NAMALWA (cell line): ENCODE measurements at places on chromosomes 5 and 9.

- peak; percentile 6 for DNase-seq
Observed at GRCh38 chr5:127961006-127961762, 122.4 kb upstream of the SLC12A2 start.

DNA sequence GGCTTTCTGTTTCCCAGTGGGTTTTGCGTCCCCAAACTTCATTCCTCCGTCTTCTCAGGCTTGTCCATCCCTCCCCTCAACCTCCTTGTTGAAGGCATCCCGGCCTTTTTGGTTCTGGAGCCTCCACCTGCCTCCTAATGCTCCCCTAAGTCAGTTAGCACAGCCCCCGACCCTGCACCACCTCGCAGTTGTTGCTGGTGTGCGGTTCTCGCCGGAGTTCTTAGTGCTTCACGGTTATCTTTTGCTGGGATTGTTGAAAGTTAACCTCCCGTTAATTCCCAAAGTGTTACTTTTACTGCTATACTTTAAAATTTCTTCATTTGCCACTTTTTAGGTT lies 447 bp downstream of the UBLCP1 start:
- DNase-seq, result no peak

GRCh38 chr9:91212596-91213243 lies 149.0 kb downstream of the AUH start:
- DNase-seq, result no peak

- no peak for DNase-seq
Observed at GRCh38 chr5:68225911-68226545, 10.5 kb downstream of the PIK3R1 start.

DNA sequence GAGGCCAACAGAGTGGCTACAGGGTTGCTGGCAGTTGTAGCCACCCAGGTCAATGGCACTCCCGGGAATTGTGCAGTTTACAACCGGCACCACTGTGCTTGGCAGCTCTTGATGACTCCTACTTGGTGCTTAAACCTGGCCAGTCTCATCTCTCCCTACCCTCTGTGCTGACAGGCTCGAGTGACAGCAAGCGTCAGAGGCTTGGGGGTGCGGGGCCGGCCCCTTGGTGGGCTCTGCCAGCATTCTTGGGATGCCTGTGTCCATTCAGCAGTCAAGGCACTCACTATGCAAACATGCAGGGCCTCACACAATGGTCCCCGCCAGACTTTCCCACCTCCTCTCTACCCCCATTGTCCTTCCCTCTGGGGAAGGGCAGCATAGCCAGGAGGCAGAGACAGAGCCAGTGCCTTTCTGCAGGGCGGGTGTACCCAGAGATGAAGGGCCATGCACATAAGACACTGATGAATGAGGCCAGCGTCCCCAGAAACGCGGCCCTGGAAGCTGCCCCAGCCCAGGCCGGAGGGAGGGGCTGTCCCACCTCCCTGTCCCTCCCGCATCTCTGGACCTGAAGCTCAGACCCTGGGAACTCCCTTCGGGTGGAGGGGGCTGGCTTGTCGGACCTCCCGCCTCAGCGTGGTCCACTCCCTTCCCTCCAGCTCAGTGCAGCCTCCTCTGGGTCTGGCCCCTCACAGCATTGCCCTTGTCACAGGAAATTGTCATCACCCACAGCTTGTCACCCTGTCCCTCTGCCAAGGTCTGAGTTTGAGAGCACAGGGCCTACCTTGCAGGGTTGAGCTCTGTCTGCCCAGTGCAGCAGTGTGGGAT lies 26.4 kb upstream of the NOTCH1 start:
- DNase-seq, result no peak

DNA sequence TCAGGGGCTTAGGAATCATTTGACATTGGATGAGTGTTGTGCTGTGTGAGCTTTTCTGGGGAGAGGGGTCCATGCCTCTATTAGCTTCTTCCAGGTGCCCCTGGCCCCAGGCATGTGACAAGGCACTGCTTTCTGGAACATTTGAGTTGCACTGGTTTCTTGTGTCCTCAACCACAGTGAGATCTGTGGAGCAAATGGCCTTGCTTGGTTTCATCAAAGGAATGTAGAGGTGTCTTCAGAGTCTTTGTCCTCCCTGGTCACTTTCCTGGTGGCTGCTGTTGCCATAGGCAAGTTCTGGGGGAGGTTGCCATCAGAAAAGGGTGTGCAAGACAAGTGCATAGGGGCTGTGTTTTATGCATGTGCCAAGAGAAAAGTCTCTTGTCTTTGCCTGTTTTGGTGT lies 157.5 kb downstream of the MACROH2A1 start:
- DNase-seq, result no peak

GRCh38 chr5:179610903-179611265 lies 12.6 kb downstream of the HNRNPH1 start:
- peak; percentile 50 for DNase-seq

GRCh38 chr5:178288401-178289368 lies 56.1 kb upstream of the PHYKPL start:
- no peak for DNase-seq

- DNase-seq, result no peak
Observed at GRCh38 chr9:132184124-132184523, 22.3 kb downstream of the NTNG2 start.

GRCh38 chr5:147400881-147401280 lies 109.0 kb downstream of the DPYSL3 start:
- DNase-seq, result no peak

GRCh38 chr9:96782235-96782634 lies 4.3 kb upstream of the ZNF510 start:
- DNase-seq, result no peak

- DNase-seq, result no peak
Observed at GRCh38 chr9:26301659-26302058, 590.9 kb downstream of the CAAP1 start.

DNA sequence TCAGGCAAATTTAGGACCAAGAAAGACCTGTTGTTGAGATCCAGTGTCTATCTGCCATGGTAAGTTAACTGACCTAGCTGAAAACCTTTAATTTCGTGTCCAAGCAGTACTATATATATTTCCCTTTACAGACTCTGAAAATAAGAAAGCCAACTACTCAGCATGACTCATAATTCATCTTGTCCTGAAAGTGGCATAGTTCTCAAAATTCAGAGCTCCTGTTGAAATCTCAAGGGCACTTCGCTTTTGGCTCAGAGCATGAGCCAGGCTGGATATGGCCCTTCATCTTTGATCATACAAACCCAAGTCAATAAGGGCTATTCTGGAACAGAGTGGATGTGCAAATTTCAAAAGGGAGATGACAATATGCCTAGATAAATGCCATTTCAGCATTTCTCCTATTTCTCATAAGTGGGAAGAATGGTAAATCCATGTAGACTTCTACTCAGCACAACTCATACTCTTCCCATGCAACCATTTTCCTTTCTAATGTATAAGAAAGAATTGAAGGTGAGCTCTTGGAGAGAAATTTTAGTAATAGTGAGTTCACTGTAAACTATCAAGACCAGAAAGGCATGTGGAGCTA lies 567.9 kb upstream of the DAB2 start:
- DNase-seq, result no peak

DNA sequence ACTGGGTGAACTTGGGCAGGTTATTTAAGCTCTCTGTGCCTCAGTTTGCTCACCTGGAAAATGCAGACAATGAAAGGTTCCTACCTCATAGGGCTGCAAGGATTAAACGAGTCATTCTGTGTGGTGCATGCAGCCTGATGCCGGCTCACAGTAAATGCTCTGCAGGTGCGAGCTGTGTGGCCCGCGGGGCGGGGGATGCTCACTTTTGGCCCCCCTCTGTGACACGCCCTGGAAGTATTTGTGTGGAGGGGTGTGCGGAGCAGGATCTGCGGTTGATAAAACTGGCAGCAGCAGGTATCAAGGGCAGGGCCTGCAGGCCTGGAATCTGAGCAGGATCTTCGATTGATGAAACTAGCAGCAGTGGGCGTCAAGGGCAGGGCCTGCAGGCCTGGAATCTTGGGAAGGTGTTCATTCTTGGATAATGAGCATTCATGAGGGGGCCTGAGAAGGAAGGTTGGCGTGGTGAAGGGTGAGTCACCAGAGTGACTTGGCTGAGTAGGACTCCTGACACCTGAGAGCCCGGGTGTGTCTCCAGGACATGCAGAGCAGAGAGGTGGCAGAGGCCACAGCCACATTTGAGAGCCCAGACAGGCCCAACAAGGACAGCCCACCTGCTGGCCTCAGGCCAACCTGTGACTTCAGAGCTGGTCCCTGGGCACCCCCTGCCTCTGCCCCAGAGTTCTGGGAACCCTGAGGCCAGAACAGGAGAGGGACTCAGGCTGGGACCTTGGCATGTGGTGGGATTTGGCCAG lies 11.9 kb downstream of the UNC5A start:
- no peak for DNase-seq

GRCh38 chr9:35861161-35861897 lies 8.9 kb downstream of the OR13J1 start:
- DNase-seq, result no peak

GRCh38 chr9:6782981-6783380 lies 25.2 kb downstream of the KDM4C start:
- no peak for DNase-seq

GRCh38 chr5:140262839-140263238 lies 40.1 kb downstream of the PFDN1 start:
- DNase-seq, result no peak

- DNase-seq, result no peak
Observed at GRCh38 chr9:115350548-115350947, 232.6 kb upstream of the TNC start.

DNA sequence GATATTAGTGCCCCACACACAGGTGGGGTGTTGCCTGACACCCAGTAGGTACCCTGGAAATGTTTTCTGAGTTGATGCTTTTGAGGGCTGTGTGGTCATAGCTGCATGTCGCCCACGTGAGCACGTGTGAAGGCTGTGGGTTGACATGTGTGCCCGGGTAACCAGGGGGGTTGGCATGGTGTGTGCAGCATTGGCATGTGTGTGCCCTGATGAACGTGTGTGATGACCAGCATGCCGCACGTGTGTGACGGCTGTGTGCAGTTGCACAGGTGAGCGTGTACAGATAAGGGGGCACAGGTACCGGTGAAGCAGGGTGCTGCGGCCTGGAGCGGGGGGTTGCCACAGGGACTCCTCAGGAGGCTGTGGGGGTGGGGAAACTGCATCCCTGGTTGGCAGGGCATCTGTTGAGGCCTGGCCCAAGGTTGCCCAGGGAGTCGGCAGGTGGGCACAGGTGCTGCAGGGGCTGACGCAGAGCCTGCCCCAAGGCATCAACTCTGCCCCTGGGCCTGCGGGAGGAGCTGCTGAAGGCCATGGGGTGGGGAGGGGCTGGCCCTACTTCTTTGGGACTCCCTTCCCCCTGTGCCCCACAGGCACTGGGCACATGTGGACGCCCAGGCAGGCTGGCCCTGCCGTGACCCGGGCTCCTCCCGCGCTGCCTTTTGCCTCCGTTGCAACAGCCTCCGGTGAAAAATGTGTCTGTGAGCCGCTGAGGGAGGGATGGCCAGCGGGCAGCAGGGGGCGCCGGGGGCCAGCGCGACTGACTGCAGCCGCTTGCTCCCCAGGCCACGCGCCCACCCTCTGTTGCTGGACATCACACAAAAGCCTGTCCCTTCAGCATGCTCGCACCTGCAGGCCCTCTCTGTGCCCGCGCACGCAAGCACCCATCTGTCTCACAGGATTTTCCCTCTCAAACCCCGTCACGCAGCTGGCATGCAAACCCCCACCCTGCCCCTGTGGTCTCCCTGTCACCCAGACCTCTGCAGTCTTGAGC lies 2.2 kb downstream of the UNC5A start:
- DNase-seq, result no peak

GRCh38 chr9:21982861-21983560 lies 11.2 kb downstream of the CDKN2A start:
- DNase-seq, result no peak
